ENCODE measurements at places on chromosomes 6 and 20.

DNA sequence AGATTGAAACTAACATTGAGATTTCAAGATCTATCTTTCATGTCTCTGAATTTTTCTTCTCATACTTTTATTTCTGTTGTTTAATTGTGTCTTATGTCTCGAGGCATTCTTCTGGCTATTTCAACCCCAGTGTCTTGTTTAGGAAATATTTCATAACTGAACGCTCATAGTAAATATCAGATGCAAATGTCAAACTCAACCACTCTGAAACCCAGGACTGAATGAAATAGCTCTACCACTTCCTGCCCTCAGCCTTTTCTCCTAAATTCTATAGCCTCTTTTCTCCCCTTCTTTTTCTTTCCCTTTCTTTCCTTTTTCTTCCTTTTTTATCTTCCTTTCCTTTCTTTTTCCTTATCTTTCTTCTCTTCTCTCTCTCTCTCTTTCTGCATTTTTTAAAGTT, 7.7 kb downstream of the ISM1 start:
- no peak for DNase-seq

- no peak for DNase-seq
Observed at GRCh38 chr20:17407550-17407949, 123.6 kb downstream of the BFSP1 start.

DNA sequence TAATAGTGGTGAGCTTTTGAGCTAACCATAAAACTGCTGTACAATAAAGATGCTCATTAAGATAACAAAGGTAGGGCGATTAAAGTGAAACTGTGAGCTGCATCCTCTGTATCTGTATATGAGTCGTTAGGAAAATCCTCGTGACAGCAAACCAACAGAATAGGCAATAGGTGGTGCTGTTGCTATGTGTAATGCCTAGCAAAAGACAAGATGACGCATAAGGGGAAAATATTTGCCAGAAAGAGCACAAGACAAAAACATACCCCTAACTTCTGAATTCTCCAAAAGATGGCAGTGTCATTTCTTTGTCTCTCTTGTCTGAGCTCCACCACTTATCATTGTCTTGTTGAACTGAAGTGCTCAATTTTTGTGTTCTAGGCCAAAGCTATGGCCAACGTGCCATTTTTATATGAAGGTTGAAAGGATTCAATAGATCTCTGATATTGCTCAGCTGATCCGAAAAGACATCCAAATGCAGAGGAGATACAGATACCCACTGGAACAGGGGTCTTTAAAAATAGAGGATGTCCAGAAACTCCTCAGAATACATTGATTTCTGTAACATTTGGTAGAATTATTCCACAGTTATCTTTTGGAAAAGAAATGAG, 56.3 kb upstream of the ANKEF1 start:
- peak; percentile 79 for DNase-seq

- no peak for DNase-seq
Observed at GRCh38 chr6:13390658-13391057, 62.3 kb upstream of the TBC1D7 start.

DNA sequence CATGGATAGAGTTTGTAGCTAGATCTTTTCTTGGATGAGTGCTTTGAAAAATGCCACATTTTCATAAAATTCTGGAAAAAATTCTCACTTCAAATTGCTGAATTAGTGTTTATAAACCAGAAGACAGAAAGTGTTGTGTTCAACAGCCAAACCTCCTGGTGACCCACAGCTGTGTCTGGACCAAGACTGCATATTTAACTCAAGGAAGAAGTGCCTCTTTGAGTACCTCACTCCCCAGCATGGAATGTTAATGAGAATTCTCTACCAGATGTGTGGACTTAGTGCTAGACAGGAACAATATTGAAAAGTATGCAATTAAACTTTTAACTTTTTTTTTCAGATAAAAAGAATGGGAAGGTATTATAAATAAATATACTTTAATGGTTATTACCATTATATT, 609.3 kb downstream of the COL12A1 start:
- DNase-seq, result no peak

- DNase-seq, result no peak
Observed at GRCh38 chr6:21420926-21421325, 172.6 kb upstream of the SOX4 start.

- DNase-seq, result no peak
Observed at GRCh38 chr6:144647971-144648651, 363.0 kb downstream of the UTRN start.

- no peak for DNase-seq
Observed at GRCh38 chr6:3749977-3750316, 1.6 kb downstream of the PXDC1 start.

GRCh38 chr6:133641104-133641503, 247.8 kb upstream of the TCF21 start:
- no peak for DNase-seq

Measured in NCI-H2081 (cell line).